Mesenchymal stem cell (in vitro differentiated cells and primary cell): ENCODE measurements at places on chromosomes 7 and 10.

DNA sequence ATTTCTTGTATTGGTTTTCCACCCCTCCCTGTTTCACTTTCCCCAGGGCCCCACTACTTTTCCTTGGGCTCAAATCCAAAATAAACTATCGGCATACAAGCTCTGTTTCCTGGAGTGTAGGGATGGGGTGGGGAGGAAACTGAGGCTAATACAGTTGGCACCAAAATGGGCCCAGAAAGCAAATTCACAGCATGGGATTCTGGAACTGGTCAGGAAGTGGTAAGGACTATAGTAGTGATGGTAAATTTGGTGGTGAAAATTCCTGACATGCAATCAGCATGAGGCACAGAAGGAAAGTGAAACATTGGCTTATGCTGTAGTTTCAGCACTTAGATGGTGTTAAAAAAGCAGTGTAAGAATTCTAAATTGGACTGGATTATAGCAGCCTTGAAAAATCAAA, 8.7 kb upstream of the SAMD9L start:
- DNase-seq: peak; percentile 6

DNA sequence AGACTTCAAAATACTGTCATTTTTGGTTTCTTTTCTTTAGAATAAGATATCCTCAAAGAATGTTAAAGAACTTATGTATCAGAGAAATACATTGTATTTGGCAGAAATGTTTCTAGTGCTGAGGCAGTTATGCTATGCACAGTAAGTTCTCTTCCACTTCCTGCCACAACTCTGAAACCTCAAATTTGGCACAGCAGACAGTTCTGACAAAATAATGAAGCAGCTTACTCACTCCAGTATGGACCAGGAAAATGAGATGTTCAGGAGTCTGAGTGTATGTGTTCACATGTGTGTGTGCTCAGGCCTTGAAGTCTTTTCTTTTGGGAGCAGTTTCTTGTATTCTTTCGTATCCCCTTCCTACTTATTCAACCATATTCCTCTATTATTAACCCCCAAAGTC, 197.0 kb upstream of the AGK start:
- no peak for DNase-seq

- no peak for DNase-seq
Observed at GRCh38 chr7:27151341-27151930, 947 bp downstream of the HOXA3 start.

DNA sequence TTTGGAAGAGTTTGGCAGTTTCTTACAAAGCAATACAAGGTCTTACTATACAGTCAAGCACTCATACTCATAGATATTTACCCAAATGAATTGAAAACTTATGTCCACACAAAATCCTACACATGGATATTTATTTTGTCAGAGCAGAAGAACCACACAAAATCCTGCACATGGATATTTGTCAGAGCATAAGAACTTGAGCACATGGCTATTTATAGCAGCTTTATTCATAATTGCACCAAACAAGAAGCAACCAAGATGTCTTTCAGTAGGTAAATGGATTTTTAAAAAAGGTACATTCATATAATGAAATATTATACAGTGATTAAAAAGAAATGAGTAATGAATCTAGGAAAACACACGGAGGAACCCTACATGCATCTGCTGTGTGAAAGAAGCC, 115.4 kb downstream of the BTAF1 start:
- no peak for DNase-seq

DNA sequence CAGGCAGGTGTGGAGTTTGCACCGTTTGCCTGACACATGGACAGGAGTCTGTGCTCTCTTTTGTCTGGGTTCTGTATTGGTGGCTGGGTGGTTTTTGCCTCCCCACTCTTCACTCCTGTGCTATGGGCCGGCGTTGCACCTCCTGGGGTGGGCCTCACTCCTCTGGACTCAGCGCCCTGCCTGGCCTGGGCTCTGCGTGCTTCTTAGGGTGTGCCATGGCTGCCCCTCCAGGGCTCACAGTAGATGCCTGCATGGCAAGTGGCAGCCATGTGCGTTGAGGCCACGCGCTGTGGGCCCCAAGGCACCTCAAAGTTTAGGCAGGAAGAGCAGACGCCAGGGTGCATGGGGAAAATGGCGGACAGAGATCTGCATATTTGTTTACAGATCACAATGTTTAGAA, 319.8 kb downstream of the ADARB2 start:
- no peak for DNase-seq

GRCh38 chr10:131514454-131514853, 202.9 kb upstream of the TCERG1L start:
- no peak for DNase-seq

DNA sequence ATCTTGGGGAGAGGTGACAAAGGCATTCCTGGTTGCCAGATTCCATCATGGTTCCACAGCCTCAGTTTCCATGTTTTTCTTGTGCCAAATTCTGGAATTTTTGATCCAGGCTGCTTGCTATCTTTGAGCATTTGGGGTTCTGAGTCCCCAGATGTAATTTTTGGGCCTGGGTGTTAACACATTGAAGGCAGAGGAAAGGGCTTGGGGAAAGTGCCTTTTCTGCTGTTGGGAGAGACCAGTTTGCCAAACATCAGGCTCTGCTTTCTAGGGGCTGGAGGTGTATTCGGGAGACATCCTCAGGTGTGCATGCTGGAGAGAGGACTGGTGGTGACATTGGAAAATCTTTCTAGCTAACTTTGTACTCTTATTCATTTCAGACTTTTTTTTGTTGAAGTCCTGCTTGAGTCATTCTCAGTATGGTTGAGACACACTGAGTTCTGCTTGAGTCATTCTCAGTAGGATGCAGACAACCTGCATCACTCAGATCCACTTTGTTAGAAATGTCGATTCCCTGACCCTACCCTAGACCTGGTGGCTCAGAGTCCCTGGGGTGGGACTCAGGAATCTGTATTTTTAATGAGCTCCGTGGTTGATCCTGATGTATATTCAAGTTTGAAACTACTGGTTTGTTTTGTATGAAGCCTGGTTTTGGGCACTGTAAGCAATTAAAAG, 101.0 kb downstream of the LRMDA start:
- DNase-seq: peak; percentile 45

GRCh38 chr10:72625608-72626443, at the start of gene MICU1:
TSS of gene MICU1 (minus strand) at chr10:72626079. CDS start at chr10:72566793, 59,286 bp downstream.
- DNase-seq: peak; percentile 96

DNA sequence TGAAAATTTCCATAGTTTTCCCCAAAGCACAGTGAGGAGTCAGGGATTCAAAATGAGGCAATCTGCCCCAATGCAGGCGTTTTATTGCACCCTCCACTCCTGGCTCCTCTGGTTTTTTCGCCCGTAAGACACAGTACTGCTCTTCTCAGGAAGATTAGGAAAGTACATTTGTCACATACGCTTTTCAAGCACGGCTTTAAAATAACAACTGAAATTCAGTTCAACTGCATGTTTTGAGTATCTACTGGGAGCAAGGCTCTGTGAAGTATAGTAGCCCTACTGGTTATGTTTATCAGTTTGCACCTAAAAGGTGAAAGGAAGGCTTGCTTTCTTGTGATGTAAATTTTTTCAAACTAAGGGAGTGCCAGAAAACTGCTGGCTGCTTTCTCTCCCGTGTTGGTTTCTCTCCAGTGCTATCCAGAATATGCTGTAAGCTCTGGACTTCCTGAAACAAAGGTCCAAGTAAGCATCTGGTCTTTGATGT, 1.9 kb upstream of the SGMS1 start:
- DNase-seq: no peak

DNA sequence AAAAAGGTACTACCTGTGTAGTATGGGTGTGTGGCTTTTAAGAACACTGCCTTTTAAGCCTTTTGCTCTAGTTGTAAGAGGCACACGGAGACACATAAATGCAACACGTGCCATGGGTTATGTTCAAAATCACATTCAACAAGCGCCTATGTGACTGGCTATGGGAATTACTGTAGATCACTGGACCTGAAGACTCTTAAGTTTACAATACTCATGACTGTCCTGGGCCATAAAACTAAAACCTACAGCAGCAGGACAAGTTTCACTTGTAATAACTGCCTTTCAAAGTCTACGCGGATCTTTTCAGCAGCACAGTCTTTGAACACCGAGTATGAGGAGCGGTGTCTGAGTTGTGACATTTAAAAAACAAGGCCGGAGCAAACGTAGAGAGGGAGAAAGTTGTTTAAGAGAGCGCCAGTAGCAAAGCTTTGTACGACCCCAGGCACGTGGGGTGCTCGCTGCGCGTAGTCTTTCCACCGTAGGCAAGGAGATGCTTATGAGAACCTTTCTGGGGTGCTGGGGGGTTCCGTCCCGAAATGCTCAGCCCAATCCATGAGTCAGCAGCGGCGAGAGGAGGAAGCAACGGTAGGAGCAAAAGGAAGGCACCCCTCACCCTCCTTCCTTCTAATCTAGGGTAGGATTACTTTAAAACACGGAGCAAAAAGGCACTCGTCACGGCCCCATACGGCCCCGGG, 662 bp downstream of the DNAJC2 start:
- peak; percentile 56 for DNase-seq

GRCh38 chr10:88456730-88457129, 126.4 kb downstream of the RNLS start:
- DNase-seq: peak; percentile 48

DNA sequence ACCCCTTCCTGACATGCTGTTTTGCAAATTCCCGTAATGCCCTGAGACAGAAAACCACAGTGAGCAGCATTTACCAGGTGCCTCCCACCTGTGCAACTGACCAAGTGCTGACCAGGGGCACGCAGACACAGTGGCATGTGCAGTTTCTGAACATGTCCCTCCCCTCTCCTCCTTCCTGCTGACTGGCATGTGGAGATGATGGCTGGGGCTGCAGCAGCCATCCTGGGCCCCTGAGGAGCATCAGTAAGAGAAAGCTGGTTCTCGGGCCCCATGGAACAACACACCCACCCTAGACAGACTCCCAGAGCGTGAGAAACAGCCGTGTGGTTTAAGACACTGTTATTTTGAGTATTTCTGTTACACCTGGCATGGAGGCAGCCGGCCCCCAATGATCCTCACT, 66.2 kb upstream of the PDGFA start:
- DNase-seq: no peak

DNA sequence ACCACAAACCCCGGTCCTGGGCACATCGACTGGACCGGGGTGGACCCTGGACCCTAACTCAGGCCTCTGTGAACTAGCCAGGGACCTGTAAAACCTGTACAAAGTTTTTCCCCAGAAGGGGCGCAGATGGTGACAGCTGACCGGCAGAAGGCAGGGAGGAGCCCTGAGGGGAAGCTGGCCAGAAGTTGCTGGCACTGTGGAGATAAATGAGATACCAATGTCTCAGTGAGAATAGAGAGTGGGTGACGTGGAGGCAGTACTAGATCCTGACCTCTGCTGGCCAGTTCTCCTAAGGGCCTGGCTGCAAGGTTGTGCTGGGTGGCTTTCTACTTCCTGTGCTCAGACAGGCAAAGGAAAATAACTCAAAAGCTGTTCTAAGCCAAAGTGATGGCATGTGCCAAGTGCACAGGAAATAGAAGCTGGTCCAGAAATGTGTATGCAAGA, 10.6 kb upstream of the TSPAN14 start:
- peak; percentile 62 for DNase-seq

GRCh38 chr10:44745920-44746319, 165.2 kb upstream of the TMEM72 start:
- DNase-seq: no peak

- DNase-seq: no peak
Observed at GRCh38 chr7:107277331-107277730, 108.5 kb downstream of the HBP1 start.

DNA sequence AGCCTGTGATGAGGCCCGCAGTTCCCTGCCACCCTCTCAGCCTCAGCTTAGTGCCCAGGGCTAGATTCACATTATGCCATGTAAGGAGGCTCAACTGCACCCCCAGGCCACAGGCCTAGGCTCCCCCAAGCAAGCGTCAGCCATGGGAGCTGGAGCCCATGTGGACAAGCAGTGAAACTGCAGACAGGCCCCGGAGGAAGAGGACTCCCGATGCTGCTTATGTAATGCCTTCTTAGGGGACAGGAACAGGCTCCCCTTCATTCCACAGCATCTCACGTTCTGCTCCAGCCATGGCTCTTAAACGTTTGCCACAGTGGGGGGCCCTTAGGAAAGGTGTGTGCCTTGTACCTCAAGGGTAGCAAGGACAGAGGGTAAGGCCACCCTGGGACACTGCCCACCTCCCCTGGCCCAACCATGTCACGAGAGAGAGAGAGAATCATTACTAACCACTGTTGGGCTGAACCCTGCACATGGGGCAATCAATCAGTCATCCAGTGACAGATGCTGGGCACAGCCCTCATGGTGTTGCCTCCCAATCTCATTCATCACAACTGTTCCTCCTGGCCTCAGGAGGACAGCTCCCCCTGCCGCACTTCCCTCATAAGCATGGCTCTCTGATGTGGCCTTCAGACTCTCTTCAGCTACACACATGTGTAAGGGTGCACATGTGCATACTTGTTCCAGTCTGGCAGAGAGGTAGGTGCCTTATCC, 263.0 kb downstream of the GRID1 start:
- no peak for DNase-seq

GRCh38 chr7:120353171-120353570, 80.2 kb downstream of the KCND2 start:
- no peak for DNase-seq

GRCh38 chr10:15197276-15197675, 28.8 kb upstream of the NMT2 start:
- DNase-seq: no peak

GRCh38 chr10:103558911-103559310, 65.4 kb downstream of the NEURL1 start:
- no peak for DNase-seq

DNA sequence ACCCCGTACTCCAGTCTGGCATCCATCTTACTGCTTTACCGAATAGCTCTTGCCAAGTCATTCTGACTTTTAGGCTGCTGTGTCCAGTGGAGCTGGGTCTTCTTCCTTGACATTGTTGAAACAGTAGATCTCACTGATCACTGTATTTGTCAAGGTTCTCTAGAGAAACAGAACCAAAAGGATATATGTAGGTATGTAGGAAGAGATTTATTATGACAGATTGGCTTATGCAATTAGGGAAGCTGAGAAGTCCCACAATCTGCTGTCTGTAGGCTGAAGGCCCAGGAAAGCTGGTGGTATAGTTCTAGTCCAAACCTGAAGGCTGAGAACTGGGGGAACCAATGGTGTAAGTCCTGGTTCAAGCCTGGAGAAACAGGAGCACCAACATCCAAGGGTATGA, 12.1 kb upstream of the PRRT4 start:
- no peak for DNase-seq

DNA sequence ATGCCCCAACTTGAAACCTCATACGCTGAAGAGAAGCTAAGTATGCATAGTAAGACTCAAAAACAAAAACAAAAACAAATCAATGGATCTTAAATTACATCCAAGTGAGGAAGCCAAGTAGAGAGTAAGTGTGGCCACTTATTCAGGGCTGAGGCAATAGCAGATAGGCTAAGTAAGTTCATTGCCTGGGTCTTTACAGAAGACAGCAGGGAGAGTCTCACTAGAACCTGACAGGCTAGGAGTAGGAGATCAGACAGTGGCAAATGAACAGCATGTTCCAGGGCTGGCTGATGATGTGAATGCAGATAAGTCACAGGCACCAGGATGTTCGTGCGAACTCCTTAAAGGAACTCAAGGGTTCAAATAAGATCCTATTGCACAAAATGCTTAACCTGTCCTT, 568.6 kb downstream of the KCNMA1 start:
- DNase-seq: peak; percentile 6

GRCh38 chr7:22872096-22872807, 49.6 kb upstream of the TOMM7 start:
- no peak for DNase-seq
